ENCODE measurements at places on chromosomes 7 and 10.

GRCh38 chr7:47045207-47046051, 536.5 kb downstream of the TNS3 start:
- DNase-seq: no peak

DNA sequence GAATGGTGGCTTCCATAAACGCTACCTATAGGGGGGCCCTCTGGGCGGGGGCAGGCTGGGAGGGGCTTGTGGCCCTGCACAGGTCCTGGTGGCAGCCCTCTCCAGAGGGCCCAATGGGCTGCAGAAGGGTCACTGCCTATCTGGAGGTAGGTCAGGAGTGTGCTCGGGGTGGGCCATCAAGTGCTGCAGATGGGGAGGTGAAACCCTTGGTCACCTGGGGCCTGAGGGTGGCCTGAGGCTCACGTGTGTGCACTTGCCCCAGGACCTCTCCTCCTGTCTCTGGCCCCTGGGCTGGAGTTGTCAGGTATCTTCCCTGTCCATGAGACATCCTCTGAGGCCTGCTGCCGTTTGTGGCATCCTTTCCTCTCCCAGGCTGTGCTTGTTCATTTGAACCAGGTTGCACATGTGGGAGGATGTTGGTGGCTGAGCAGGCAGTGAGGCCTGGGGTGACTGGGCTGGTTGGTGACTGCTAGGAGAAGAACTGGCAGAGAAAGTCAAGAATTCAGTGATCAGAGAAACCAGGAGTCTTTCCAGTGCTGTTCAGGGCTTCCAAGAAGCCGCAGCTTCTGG, 21.1 kb upstream of the SH2D4B start:
- no peak for DNase-seq

GRCh38 chr7:71229148-71229547, 97.2 kb downstream of the GALNT17 start:
- no peak for DNase-seq

DNA sequence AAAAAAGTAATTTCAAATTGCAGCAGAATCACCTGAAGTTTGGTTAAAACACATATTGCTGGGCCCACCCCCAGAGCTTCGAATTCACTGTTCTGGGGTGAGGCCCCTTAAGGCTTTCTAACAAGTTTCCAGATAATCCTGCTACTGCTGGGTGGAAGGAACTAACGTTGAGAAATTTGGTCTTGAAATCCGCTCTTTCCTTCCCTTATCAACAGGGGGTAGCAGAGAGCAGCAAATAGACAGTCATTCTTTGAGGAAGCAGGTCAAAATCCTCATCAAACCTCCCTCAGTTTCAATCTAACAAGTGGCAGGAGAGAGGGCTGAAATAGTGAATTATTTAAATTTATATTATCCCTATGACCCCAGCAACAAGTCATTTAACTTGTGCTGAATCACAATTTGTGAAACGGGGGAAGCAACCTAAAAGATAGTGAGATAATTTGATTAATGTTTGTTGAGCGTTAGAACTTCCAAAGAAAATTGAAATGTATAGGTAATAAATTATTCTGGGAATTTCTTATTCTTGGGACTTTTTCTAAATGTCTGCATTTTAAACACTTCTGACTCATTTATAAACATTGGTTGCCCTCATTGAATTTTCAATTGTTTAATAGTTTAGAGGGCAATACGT, 21.7 kb upstream of the MALSU1 start:
- DNase-seq: no peak

- DNase-seq: no peak
These were observed 66.4 kb upstream of the SEC61G start for GRCh38 chr7:54825368-54825767.

- DNase-seq: no peak
These were observed 50.1 kb downstream of the ARHGAP12 start for GRCh38 chr10:31878486-31878885.

DNA sequence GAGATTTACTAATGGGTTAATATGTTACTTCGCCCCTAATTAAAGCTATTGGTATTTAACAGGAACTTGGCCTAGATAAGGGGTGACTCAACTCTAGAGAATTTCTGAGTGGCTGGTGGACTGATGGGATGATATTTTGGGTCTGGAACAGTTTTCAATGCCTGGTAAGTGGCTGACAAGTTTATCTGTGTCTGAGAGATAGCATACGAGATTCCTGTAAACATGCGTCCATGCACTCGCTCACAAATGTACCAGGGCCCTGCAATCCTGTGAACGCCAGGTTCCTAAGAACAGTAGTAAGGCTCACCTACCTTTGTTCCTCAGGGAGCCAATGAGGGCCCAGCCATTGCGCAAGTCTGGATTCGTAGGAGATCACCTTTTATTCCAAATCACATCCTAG, 683.8 kb upstream of the ANKRD30A start:
- DNase-seq: no peak

DNA sequence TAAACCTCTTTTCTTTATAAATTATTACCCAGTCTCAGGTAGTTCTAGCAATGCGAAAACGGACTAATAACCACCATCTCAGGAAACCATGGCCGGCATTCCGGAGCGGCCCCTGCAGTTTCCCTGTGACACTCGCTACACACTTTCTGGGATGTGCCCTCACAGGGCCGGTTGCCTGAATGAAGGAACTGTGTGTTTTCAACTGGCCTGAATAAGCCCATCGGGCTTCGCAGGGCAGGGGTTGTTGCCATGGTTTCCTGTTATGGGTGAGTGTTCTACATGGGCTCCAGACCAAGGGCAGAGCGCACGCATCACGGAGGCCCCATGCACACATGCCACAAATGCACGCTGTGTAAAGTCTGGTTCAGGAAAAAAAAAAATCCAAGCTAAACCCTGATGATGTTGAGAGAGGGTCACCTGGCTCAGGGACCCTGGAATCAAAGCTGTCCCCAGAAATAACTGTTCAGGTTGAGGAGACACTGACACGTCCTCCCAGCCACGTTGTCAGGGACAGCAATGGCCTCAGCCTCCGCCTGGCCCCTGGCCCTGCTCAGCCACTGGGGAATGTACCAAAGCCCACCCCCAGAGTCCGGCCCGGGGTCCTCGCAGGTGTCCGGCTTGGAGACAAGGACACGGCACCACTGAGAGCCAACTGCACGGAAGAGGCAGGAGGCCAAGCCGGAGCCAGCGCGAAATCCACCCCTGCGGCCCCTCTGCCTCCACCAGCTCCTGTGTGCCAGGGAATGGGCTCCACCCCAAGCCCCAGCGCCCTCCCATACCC, 47.9 kb downstream of the STK32C start:
- DNase-seq: no peak

- no peak for DNase-seq
These were observed 56.2 kb upstream of the PPP2R2D start for GRCh38 chr10:131844529-131845084.

DNA sequence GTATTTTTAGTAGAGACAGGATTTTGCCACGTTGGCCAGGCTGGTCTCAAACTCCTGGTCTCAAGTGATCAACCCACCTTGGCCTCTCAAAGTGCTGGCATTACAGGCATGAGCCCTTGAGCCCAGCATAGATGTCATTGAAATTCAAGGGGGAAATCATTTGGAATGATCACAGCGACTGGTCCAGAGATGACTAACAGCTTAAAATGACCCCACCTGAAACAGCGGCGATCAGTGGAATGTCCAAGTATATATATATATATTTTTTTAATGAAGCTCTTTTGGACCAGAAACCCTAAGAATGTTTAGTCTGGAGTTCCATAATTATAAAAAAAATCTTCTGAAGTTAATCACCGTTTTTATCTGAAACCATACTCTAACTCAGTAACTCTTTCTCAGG, 12.5 kb upstream of the AKR1E2 start:
- no peak for DNase-seq

DNA sequence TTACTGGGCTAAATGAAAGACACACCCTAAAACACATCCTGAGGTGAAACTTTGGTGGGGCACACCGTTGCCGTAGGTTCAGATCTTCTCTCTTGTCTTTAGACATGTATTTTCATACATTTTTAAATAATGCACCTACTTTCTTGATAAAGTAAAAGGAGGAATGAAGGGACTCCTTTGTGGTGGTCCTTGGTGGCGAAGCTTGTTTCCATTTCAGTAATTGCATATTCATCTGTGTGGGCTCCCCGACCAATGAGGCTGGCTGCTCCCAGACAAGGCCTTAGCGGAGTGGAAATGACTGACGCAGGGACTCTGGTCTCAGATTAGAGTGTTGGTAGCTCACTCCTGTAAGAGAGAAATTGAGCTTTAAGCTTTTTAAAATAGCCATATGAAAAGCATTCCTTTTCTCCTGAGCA, 815 bp downstream of the CCSER2 start:
- peak; percentile 29 for DNase-seq

- no peak for DNase-seq
These were observed 72.8 kb downstream of the PODXL start for GRCh38 chr7:131483586-131483985.

DNA sequence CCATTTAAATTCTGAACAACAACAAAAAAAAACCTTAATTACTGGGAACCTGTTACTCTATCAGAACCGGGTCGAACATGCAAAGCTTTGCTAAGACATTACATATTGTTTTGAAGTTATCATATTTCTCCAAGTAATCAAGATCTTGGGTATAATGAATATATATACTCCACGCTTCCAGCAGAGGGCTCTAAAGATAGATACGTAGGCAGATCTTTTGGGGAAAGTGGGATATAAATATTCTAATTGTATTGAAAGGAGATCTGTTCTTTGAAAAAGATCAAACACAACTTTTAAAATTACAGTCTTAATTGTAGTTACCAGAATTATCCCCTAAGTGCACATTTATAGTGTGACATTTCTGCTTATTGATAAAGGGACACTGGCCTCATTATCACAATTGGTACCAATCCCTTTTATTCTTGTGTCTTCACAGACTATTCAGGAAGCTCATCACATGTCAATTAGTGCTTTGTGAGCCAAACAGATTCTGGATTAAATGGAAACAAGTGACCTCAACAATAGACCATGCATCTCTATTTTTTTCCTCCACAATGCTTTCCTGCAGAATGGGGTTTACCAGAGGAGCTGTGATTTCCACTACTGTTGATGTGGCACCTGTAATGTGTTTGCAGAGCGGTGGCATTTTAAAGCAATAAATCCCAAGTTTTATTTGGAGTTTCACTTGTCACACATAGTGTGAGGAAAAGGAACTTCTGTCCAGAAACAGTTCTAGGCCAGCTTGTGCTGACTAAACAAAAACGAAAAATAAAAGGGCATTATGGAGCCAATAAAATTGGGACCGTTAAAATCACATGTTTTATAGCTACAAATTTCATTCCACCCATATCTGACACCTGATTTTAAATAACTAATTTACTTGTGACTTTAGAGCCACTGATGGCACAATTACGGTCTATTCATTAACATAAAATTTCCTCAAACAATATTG, 122.4 kb downstream of the CTTNBP2 start:
- DNase-seq: no peak

DNA sequence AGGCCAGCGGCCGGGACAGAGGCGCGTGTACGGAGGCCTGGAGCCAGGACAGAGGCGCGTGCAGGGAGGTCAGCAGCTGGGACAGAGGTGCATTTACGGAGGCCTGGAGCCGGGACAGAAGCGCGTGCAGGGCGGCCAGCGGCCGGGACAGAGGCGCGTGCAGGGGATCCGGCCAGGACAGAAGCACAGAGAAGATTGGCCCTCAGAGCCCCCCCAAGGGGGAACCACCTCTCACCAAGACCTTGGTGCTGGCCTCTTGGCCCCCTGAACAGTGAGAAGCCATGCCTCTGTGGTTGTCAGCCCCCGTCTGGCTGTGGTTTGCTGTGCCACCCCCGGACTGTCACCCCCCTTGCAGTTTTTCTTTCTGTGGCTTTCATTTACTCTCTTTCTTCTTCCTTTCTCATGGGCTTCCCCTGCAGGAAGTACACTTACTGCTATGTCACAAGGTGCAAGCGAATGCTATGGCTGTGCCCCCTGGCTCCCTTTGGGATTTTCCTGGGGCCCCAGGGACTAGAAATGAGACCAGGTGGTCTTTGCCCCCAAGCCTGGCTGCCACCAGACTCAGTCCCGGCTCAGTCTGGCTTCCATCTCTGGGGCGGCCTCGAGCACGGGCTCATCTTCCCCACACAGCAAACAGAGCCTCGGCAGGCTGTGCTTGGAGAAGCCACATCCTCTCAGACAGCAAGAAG, 41.1 kb downstream of the INSIG1 start:
- peak; percentile 13 for DNase-seq

All from stimulated activated CD8-positive, alpha-beta memory T cell treated with anti-CD3 and anti-CD28 coated beads, Interleukin-7, amount 100 ng/mL, for 24 hours (primary cell).